Stimulated activated CD4-positive, alpha-beta T cell treated with anti-CD3 and anti-CD28 coated beads, Interleukin-1b, Interleukin-23, amount 100 ng/mL, for 24 hours (primary cell): ENCODE measurements at places on chromosomes 1 and 21.

- no peak for DNase-seq
These were observed 904 bp upstream of the RPL22 start for GRCh38 chr1:6200188-6200809.

DNA sequence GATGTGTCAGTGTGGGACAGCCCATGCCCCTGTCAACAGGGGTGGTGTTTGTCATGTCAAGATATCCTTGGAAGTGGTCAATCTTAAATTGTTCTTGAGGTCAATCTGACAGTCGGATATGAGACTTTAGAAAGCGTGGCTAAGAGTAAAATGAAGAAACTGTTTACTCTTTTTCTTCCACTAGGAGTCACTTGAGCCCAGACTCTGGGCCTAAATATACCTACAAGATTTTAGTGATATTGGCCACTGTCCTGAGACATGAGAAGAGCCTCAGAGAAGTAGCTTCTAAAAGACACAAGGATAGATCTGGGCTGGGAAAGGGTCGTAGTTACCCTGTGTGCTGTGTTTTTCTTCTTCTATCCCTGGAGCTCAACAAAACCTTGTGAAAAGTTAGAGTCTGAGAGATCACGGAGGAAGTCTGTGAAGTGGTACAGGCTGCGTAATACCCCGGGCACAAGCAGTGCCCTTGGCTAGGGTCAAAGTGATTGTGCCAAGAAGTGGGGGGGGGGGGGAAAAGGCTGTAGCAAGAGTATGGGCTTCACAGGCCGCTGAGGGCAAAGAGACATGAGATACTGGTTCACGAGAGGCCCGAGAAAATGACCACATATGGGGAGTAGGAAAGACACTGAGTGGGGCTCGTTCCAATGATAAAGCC lies 355.2 kb upstream of the GREM2 start:
- no peak for DNase-seq

GRCh38 chr1:246147524-246148461 lies 359.3 kb downstream of the SMYD3 start:
- DNase-seq = no peak

DNA sequence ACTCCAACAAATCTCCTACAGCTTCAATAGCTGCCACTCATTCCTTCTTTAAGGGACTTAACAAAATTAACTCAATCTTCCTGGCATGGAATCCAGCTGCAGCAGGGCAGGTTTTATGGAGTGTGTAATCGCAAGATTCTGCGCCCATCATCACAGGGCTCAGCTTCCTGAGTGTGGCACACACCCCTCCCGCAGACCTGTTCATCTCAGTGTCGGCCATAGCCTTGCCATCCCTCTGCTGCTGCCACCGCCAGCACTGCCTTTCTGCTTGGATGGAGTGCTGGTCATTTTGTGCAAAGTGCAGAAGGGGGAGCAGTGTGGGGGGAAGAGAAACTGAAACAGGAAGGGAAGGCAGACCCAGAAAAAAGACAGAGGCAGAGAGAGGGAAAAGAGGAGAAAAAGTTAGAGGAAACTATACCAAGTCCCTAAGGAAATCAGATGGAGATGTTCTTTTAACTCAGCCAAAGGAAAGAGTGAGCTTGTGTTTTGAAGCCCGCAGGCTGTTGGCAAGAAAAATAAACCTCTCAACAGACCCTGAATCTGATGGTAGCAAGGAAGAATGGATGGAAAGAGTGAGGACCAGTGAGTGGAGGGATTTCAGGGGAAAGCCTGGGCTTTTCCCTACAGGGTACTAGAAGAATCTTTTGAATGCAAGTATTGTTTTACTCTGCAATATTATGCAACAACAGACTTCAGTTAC lies 324.2 kb downstream of the SEC16B start:
- DNase-seq = no peak

DNA sequence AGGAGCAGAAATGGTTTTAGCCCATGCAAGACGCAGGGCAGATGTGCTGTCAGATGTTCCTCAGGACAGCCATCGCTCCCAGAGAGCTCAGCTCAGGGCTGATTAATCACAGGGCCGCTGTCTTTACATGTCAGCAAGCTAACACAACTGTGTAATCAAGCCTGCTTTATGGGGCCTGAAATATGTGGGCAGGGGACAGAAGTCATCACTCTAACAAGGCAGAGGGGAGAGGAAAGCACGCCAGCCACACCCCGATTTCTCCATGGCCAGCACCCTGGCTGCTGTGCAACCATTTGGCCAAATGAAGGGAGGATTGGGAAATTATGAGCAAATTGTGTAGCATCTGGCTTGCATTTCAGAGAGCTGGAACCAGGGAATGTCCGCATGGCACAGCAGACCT lies 368.8 kb downstream of the NPHP4 start:
- no peak for DNase-seq

DNA sequence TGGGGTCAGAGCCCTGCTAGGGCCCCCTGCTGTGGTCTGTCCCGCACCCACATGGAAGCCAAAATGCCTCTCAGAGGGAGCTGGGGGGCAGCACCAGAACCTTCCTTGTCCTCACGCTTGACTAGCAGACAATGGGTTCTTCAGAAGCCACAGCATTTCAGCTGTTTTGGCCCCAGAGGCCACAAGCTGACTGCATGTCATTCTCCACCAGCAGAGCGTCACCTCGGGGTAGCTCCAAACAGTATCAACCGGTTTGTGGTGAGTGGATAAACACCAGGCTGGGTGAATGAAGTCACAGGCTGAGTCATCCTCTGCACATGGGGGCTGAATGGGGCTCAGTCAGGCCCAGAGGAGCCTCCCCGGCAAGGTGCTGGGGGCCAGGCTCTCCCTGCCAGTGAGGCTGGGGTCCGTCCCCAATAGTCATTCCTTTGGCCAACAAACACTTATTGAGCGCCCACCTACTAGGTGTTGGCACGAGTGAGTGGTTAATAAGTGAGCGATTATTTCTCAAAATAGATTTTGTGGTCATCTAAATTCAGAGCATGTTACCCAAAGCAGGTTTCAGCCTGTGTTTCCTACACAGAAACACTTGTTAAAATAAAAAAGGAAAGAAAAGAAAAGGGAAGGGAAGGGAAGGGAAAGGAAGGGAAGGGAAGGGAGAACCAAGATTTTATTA lies 9.1 kb downstream of the OLIG1 start:
- no peak for DNase-seq

DNA sequence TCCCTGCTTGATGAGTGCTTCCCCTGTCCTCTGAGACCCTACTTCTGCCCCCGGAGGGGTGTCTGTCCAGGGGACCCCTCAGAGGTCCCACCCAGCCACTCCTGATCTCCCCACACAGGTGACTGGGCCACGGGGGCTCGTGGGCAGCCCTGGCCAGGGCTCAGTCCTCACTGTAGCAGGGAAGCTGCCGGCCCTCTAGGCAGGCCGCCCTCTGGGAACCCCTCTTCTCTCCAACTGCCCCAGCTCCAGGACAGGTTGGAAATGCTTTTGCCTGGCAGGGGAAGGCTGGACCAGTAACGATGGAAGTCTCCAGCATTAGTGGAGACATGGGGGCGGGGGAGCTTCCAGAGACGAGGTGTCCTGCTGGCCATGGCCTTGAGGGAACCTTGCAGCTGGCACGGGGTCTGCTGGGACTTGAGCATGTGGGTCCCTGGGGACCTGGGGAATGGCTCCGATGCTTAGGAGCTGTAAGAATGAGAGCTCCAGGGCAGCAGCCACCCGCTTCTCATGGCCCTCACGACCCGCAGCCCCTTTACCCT lies 3.1 kb upstream of the FNDC10 start:
- DNase-seq = no peak

DNA sequence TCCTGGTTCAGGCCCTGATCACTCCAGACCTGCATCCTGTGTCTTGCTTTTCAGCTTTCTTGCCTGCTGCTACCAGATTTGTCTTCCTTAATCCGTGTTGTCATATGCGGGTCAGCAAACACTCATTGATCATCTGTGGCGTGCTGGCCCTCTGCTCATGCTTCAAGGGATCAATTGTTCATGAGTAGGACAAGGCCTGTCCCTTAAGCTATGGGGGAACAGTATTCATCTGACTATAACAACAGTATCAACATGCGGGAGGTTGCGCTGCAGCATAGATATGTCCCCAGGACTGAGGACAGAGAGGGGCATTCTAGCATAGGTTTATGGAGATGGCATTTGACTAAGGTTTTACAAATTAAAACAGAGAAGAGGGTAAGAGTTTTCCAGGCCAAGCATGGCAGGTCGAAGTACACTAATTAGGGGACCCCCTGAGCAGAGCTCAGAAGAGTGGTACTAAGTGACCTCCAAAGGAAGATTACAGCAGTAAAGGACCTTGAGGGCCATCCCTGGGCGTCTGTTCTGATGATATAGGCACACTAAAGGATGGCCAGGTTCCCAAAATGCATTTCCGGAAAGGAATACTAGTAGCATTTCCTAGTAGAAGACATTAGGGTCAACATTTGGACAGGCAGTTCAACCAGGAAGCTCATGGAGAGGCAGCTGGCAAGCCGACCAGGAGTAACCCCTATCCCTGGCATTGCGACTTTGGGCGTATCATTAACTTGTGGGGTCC lies 811 bp upstream of the ZNF672 start:
- no peak for DNase-seq
